Islet precursor cell (in vitro differentiated cells): ENCODE measurements at places on chromosomes 11 and 22.

DNA sequence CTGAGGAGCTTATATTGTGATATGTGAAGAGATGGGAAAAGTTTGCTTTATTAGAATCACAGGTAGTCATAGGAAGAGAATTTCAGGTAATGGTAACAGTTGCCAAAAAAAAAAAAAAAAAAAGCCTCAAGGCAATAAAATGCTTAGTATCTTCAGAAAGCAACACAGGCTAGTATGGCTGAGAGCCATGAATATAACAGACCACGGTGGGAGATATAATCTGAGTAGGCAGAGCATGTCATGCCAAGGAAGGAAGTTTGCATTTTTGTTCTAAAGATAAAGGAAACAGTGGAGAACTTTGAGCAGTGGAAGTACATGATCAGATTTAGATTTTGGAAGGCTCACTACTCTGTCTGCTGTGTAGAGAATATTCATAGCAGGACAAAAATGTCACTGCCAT is 211.4 kb downstream of the ETS1 start:
- no peak for DNase-seq

GRCh38 chr11:14026961-14027360 is 64.4 kb downstream of the SPON1 start:
- DNase-seq: no peak

DNA sequence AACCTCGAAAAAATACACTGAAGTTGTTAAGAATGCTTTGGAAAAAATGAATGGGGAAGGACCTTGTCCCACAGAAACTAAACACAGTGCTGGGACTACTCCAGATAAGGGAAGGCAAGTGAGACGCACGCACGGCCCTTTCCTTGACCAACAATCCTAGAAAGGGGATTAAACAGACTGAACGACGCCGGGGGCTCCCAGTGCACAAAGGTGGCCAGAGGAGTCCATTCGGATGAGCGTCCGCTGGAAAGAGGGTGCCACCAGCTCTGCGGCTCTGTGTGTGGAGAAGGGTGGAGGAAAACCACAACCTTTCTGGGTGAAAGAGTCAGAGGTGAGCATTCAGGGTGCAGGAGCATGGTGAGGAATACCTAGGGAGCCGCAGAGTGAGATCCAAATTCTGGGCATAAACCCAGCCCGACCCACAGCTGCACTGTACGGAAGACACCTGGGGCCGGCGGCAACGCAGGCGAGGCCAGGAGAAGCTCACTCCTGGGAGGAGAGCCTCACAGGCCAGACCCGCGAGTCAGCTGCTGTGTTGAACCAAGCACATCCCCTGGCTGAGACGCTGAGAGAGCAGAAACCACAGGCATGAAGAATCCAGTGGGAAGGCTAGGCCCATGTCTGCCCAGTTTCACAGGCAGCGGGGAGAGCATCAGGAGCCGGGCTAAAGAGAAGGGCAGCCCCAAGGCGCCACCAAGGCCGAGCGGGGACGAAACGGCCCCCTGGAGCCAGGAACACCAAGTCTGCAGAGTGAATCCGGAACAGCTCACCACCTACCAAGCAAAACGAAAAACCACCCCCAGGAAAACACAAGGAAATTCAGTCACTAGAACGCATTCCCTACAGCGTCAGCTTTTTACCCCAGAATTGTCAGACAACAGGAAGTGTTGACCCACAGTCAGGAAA is 177.1 kb downstream of the BRD1 start:
- peak; percentile 91 for DNase-seq

DNA sequence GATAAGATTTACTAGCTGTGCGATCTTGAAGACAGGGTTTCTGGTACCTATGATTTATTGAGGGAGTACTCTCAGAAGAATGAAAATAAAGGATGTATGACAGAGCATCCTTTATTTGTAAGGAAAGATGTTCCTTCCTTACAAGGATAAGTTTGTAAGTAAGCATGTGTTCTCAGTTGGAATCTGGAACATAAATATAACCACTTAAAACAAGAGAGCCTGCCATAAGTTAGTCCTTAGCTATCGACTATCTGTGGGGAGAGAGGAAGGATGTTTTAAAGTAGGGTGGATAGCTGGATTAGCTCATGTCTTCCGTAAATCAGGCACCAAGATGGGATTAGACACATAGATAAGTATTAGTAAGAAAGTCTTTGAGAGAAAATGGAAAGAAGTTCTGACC is 192.6 kb upstream of the CARD18 start:
- no peak for DNase-seq

GRCh38 chr11:82869657-82870056 is 30.6 kb downstream of the PRCP start:
- DNase-seq: no peak

DNA sequence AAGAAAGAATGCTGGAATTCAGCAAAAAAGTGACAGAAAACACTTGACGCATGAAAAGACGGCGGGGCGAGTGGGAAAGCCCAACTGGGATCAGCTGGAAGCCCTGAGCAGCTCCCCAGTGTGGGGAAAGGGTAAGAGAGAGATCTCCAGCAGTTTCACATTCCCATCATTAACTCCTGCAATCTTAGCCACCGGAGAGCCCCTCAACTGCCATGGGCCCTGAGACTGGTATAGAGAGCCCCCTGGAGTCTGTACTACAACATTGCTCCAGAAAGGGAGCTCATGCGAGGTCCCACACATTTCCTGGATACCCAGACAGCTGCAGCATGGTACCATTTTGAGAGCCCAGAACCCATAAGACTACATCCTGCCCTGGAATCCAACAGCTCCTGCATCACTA is 31.1 kb downstream of the MRGPRX4 start:
- DNase-seq: peak; percentile 68

- DNase-seq: peak; percentile 87
Observed at GRCh38 chr11:86374586-86374985, at the start of gene CCDC81. Gene CCDC81, plus strand, starts transcription at chr11:86374887. Its CDS starts 277 bp downstream, at chr11:86375164.

- DNase-seq: no peak
Observed at GRCh38 chr22:17957693-17958092, 66.7 kb downstream of the MICAL3 start.

GRCh38 chr22:27990451-27990840 is 71.4 kb upstream of the PITPNB start:
- peak; percentile 29 for DNase-seq

DNA sequence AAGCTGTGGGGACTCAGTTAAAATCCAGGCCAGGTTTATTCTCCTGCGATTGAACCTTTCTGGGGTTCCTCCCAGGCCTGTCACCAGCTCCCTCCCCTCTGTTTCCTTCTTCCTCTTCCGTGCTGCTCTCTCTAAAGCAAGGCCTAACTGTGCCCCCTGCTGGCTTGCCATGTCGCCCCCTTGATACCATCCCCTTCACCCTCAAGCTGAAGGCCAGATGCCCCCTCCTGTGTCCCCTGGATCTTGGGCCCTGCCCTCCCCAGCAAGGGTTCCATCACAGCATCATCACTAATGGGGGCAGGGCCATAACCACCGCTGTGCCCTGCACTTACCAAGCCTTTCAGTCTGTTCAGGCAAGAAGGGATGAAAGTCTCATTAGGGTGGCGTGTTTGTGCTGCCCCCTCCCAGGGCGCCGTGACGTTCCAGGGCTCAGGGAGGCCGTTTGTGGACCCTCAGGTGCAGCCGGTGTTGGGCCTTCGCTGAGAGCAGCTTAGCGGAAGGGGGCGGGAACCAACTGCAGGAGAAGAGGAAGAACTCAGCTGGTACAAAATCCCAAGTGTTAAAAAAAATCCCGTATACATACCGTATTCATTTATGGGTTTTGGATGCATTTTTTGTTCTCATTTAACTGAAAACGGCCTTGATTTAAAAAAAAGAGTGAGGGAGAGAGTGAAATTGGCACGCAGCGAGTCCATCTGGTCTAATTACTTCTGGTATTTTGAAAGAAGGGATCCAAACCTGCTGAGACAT is 69.9 kb downstream of the MPPED1 start:
- DNase-seq: no peak

- peak; percentile 77 for DNase-seq
Observed at GRCh38 chr11:126510621-126511370, 155.3 kb downstream of the ST3GAL4 start.

DNA sequence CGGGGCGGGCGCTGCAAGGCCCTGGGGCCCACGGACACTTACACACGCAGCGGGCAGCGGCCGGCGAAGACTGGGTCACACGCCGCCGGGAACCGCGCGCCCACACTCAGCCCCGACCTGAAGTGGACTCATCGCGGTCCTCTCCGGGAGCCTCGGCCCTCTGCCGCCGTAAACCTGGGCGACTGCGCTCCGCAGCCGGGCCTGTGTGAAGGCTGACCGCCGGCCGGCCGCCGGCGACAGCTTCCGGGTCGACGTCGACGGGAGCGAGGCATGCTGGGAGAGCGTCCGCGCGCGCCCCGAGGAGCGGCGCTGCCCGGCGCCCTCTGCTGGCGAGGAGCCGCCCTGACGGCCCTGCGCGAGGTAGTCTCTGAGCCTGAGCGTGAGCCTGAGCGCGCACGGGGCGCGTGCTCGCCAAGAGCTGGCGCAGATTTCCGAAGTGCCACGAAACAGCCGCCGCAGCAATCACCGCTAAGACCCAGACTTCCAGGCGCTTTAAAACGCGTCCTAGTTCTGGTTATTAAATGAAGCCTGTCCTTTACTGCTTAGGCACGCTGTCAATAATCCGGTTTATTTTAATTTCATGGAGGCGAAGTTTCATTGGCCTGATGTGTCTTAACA is at the start of gene SNX19:
TSS of gene SNX19 (minus strand) at position 242 of the 618 bp plus-strand sequence. CDS start 540 bp downstream, outside the sequence.
- peak; percentile 94 for DNase-seq

- no peak for DNase-seq
Observed at GRCh38 chr11:1281326-1281973, 28.0 kb downstream of the TOLLIP start.

- no peak for DNase-seq
Observed at GRCh38 chr11:72989727-72990126, 152.4 kb downstream of the FCHSD2 start.

- DNase-seq: no peak
Observed at GRCh38 chr11:90798769-90799168, 575.9 kb upstream of the CHORDC1 start.

GRCh38 chr11:73215191-73216134 is 2.6 kb upstream of the P2RY2 start:
- DNase-seq: no peak

DNA sequence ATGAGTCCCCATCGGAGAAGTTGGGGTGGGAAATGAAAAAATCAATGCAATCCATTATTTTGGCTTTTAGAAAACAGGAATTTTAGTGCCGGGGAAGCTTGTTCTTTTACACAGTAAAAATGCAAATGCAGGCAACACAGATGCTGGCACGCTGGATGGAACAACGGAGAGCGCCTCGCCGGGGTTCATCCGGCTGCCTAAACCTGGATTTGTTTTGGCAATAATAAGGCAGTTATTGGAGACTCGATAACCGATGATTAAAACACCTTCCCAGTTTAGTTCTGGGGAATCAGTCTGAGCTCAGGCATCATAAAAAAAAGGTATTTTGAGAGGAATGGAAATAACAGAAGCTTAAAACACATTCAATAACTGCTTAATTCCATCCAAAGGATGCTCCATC is 2.9 kb downstream of the DSCAML1 start:
- DNase-seq: no peak

- DNase-seq: no peak
Observed at GRCh38 chr22:43113526-43114251, 3.1 kb downstream of the BIK start.

DNA sequence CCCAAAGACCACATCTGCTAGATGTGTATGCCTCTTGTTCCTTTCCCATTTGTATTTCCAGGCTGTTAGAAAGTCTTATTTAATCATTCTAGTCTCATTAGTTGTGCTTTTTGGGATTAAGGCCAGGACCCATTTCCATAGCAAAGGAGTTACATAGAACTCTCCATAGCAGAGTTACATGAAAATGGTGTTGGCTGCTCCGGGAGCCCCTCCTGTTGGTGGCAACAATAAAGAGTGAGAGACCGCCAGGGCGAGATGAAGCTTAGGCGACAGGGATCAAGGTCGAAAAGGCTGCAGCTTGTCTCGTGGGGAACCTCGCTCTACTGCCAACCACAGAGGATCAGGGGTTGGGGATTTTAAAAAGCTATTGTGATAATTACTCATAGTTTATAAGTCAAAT is 58.3 kb downstream of the GRIK4 start:
- DNase-seq: no peak

GRCh38 chr11:23480736-23481135 is 620.5 kb upstream of the CCDC179 start:
- no peak for DNase-seq

GRCh38 chr11:1208394-1209261 is 14.2 kb upstream of the MUC5B start:
- peak; percentile 51 for DNase-seq

DNA sequence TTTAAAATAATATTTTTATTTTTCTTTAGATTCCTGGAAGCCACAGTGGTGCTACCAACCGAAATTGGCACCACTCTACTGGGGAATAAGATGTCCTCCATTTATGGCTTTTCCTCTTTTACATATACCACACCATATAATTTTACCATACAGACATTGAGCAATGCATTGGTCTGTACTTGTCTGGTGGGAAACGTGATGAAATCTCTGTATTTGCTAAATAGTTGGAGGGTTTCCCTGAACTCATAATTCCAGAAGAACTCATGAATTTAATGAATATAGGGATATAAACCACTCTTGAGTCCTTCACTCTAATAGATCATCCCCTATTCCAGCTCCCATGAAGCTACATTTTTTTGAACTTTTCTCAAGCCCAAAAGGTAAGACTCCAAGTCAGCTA is 28.0 kb upstream of the MMP13 start:
- DNase-seq: no peak

DNA sequence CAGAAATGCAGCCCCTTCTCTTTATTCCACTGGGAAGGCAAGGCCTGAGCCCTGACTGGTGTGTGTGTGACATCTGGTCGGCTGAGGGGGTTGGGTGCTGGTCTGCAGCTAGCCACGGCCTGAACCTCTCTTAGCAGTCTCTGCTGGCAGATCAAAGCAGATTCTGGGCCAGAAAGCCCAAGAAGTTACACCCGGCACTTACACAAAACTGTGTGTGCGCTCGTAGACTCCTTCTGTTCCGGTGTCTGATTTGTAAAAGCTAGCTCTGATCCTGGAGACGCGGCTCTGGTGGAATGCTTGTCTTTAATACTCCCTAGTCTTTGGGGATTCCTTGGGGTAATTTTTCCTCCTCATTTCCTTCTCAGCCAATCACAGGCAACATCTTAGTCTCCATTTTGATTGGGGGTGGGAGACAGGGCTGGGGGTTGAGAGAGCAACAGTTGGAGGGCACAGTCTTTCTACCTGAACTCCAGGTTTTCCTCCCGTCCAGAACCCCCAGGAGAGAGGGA is 5.5 kb downstream of the PKNOX2 start:
- DNase-seq: peak; percentile 67

GRCh38 chr22:39721206-39722031 is 150.9 kb downstream of the CACNA1I start:
- peak; percentile 28 for DNase-seq

GRCh38 chr11:34595391-34595790 is 25.5 kb upstream of the EHF start:
- no peak for DNase-seq

DNA sequence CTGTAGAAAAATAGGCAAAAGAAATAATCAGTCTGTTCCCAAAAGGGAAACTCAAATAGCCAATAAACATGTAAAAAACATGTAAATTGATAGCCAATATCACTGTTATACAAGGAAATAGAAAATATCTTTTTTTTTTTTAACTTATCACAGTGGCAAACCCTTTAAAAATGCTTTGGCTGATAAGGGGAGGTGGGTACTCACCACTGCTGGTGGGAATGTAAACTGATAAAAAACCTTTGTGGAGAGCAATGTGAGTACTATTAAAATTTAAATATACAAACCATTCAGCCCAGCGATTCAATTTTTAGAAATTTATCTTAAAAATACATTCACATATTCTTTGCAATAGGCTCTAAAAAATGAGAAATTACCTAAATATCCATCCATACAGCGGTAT is 3.6 kb downstream of the RPUSD4 start:
- no peak for DNase-seq

GRCh38 chr22:29475550-29475949 is 4.5 kb upstream of the NEFH start:
- no peak for DNase-seq
